ENCODE measurements at places on chromosomes 1 and 21. TPM values are rescaled to one million over a fixed set of nuclear protein-coding genes. Genes with fewer than 3 reads are reported as not detected.

DNA sequence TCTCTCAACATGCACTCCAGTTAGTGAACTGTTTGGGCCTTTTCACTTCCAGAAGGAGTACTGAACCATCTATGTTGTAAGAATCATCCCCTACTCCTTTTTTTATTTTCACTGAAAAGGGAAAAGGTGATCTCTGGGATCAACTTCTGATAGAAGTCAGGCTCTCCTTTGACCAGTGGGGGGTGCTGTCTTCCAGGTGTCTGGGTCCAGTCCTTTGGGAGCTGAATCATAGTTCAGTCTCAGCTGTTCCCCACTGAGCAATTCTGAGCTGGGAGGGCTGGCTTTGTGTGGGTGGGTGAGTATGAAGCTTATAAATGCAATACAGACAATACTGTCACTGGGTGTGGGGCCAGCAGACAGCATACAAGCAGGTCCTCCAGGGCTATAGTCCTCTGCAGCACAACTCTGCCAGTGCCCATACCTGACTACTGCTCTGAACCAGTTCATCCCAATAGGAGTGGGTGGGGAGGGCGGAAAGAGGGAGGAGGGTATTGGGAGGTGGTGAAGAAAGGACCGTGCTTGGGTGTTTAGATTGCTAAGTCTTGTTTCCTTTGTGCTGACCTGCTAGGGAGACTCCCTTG is 12.5 kb upstream of the SARS1 start:
- DNase-seq = peak; percentile 93

NID1 gene
- 0.16 TPM for total RNA-seq

HSPA6 gene
- total RNA-seq = 0.52 TPM

GRCh38 chr1:239931341-239931740 is 160.3 kb upstream of the FMN2 start:
- DNase-seq = no peak

TNNI3K gene
- not detected for total RNA-seq

- DNase-seq = no peak
Measured at GRCh38 chr1:209485751-209486150, 97.8 kb upstream of the CAMK1G start.
